ENCODE measurements at places on chromosomes 3 and 15.

GRCh38 chr3:53626876-53627275 is 132.5 kb downstream of the CACNA1D start:
- DNase-seq: no peak

DNA sequence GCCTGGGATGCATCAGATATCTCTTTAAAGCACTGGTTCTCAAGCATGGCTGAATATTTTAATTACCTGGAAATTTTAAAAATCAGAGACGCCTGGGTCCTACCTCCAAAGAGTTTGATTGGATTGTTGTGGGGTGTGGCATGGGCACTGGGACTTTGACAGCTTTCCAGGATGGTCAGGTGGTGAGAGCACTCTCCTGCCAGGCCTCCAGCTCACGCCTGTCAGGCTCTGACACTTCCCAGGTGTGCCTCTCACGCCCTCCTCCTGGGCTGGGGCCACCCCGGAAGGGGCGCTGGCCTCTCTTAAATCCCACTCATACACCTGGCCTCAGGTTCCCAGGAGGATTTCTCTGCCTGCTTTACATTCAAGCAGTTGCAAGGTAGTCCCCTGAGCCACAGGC is 48.5 kb downstream of the AMOTL2 start:
- DNase-seq: no peak

GRCh38 chr3:53809267-53809666 is 37.0 kb downstream of the CHDH start:
- DNase-seq: no peak

GRCh38 chr3:47577583-47578118 is 1.0 kb downstream of the CSPG5 start:
- no peak for DNase-seq

- no peak for DNase-seq
These were observed 284.1 kb downstream of the ZBBX start for GRCh38 chr3:167095976-167096375.

- no peak for DNase-seq
These were observed 63.7 kb downstream of the SLC7A14 start for GRCh38 chr3:170522201-170522600.

DNA sequence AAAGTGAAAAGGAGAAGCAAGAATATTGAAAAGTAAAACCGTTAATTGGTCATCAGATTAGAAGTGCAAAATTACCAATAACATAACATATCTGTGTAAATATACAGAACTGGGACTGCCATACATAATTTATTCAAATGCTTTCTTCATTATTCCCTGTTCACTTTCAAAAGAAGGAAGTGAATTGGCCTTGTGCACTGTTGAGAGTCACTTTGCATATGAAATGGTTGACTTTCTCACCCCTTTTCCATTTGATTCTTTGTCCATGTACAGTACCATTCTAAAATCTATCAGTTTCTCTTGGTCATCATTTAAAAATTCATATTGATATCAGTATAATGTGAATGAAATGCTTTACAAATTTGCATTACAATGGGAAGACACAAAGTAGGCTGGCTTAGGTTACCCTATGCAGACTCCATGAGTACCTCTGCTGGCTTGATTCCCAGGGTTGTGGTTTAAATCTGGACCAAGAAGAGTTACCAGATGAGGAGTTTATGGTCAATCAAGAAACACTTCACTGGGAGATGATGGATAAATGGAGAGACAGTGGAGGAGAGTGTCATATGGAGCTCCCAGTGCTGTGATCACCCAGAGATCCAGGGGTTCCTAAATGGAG is 210.9 kb upstream of the TOPAZ1 start:
- no peak for DNase-seq

DNA sequence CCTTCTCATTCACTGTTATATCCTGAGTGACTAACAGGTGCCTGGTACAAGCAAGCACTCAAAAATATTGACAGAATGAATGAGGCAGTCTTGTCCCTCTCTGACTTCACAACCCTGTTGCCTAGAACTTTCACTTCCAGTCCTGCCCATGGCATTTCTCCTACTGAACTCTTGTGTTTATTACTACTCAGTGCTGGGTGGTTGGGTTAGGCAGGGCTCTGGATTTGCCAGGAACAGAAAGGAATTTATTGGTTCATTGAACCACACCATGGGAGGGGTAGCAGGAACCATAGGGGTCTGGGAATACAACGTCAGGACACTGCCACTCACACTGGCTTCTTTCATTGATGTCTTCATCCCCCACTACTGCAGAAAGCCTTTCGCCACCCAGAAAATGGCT is 41.9 kb upstream of the SEMA4B start:
- no peak for DNase-seq

DNA sequence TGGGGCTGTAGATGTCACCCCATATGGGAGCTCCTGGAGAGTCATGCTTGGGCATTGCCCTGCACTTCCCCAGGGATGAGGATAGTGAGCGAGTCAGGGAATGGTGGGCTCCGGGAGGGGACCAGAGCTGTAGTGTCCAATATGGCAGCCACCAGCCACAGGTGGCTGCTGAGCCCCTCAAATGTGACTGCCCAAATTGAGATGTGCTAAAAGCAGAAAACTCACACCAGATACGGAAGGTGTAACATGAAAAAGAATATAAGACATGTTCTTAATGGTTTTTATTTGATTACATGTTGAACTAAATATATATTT is 31.7 kb downstream of the GRIP2 start:
- no peak for DNase-seq

GRCh38 chr3:14801668-14802380 is 16.9 kb upstream of the FGD5 start:
- no peak for DNase-seq

- DNase-seq: peak; percentile 65
These were observed 40.4 kb downstream of the WHAMM start for GRCh38 chr15:82849556-82850512.

GRCh38 chr3:70038693-70039092 is 39.2 kb downstream of the SAMMSON start:
- no peak for DNase-seq

DNA sequence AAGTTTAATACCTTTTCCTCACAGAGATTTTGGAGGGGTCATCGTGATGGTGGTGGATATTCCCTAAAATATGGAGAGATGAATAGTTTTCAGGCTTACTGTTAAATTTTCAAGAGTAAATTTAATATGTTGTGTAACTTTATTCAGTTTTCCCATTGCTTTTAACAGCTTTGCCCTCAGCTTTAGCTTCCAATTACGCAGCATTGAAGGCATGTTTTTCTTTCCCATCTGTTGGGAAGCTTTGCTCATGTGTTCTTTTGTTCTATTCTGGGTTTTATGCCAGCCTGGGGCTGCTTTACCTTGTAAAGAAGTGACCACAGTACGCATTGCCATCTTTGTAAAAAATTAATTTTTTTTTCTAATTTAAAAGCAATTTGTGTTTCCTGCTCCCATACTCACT is 151.5 kb downstream of the B3GALNT1 start:
- no peak for DNase-seq

DNA sequence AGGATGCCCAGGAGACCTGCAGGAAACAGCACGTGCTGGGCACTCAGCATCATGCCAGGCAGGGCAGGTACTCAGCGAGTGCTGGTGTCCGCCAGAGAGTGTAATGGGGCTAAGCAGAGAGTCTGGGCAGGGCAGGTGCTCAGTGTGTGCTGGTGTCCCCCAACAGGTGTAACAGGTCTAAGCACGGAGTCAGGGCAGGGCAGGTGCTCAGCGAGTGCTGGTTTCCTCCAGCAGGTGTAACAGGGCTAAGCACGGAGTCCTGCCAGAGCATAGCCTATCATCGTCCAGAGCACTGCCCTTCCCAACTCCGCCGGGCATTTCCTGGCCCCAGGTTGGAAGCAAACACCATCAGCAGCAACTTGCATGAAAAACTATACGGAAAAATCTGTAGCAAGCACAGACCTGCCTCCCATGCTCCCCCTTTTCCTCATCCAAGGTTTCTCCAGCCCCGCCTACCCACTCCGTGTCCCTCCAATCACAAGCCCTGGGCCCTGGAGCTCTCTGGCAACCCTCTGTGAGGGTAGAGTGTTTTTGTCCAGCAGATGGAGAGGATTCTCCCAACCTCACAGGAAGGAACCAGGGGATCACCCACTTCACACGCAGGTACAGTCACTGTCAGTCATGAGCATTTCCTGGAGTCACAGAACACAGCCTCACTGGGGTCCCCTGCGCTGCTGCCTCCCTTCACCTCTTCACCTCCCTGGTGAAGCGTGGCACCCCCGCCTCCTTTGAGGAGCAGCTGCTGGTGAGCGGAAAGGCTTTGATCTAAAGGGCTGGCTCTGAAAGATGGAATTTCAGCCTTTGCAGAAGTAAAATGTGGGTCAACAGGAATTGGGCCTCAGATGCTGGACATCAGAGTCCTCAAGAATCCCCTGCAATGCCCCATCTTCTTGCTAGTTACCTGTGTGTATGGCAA is 302.5 kb downstream of the OCA2 start:
- no peak for DNase-seq

GRCh38 chr15:28096411-28096669 is 2.8 kb downstream of the OCA2 start:
- no peak for DNase-seq

GRCh38 chr3:49217688-49218470 is 46.5 kb downstream of the KLHDC8B start:
- DNase-seq: no peak

DNA sequence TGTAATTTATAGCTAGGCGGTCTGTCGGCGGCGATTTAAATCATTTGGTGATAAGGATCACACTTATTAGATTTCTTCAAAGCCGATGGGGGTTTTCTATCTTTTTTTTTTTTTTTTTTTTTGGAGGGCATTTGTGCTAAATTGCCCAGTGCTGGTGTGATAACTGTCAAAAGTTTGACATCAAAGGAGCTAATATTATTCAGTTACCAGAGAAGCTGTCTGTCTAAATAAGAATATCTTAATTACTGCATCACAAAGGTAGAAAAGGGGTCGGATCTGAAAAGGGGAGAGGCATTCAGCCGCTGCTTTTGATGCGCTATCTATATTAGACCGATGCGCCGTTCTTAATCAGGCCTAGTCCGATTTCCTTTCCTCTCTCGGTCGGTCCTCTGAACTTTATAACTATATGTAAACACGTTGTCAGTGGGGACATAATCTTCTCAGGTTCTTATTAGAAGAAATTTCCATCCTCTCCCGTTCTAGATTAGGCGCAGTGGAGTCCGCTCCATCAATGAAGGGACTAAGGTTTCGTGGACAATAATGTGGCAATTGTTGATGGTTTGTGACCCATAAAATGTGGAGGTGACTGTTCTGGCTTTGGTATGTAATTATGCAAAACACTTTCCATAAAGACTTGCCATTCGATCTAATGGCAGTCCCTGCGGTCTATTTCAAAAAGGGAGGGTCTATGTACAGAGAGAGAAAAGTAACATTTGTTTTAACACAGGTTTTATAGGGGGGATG is 31.7 kb downstream of the NR2F2 start:
- no peak for DNase-seq

DNA sequence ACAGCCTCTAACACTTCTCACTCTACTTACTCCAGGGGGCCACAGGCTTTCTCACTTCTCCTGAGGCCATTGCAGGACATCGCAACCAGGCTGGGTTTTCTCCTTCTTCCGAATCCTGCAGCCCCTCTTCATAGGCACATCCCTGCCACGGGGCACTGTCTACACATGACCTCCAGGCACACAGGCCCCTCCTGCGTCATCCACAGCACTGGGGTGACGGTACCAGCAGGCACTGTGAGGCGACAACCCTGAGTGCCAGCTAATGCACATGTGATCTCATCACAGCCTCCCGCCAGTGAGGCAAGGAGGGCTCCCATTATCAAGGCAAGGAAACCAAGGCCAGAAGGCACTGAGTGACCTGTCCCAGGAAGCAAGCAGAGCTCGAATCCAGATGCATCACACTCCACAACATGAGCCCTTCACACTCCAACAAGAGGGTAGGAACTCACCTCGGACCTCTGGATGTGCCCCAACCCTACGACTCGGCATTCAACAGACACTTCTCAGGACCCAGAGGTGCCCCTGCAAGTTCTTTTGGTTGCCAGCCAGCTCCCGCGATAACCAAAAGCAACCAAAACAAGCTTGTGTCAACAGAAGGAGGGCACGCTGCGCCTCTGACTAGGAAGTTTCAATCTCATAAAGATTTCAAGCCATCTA is 16.7 kb downstream of the FAM174B start:
- DNase-seq: no peak

DNA sequence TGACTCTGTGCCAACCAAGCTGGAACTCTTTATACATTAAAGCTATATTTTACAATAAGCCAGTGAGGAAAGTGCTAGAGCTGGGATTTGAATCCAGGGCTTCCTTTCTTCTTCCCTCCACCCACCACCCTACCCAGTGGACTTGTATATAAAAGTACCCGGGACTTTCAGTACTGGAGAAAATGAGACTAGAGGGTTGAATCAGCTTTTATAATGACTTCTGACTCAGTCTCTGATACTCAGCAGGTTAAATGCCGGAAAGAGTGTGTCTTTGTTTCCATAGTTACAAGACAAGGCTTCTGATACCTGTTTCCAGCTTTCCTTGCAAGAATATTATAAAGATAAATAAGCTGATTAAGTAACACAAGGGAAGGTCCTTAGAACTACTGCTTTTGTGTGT is 80.9 kb downstream of the FRMD4B start:
- no peak for DNase-seq

DNA sequence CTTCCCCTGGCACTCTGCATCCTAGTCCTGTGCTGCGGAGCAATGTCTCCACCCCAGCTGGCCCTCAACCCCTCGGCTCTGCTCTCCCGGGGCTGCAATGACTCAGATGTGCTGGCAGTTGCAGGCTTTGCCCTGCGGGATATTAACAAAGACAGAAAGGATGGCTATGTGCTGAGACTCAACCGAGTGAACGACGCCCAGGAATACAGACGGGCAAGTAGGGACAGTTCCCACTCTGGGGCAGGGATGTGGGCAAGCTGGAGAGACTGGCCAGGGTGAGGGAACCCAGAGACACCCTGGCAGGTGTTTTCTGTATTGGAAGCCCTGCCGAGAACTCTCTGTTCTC is 247 bp downstream of the FETUB start:
- no peak for DNase-seq

DNA sequence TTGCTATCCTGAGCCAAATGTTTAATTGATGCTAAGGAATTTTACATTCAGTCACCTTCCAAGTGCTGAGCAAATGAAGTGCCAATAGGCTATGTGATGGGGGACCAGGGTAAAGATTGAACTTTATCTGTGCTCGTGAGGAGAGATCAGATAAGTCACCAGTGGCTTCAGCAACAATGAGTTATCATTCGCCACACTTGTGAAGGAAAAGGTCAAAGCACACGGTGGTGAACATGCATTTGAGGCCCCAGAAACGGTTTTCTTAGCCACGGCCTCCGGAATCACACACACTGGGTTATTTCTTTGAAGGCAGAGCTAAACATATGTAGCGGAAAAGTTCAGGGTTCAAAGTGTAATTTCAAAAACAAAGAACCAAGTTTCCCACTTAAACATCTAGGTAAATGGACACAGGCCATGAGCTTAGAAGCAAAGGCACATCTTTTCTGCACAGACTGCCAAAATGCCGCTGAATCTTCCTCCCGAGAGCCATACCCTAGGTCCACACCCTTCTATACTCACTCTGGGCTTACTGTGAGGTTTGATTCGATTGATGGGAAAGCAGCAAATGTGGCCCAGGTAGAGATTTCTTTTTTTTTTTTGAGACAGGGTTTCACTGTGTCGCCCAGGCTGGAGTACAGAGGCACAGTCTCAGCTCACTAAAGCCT is 268.5 kb downstream of the SHQ1 start:
- DNase-seq: no peak
